ENCODE measurements at places on chromosomes 3 and 15.

GRCh38 chr15:90099868-90100831 is 2.1 kb downstream of the IDH2 start:
- peak; percentile 52 for DNase-seq

DNA sequence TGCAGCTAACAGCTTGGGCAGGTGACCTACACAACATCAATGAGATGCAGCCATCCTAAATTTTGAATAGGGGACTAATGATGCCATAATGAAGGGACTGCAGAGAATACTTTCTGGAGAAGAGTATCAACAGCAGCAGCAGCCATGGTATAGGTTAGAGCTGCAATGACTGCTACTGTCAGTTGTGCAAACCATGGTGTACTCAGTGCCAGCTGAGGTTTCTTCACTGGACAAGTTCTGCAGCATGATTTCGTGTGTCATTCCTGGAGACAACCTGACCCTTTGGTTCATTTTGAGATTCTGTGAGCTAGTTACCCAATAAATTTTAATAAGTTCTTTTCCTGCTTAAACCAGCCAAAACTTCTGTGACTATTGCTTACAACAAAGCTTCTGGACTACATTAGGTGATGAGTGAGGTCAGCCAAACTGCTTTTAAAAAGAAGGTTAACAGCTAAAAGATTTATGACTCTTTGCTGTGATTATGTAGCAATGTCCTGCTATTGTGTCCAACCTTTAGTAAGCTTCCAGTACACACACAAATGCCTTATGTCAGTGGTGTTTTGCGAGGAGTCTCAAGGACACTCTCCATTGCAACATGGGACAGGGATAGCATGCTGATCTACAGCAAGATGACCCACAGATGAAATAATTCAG is 4.8 kb upstream of the DAZL start:
- DNase-seq: peak; percentile 9

- peak; percentile 29 for DNase-seq
Measured at GRCh38 chr3:188889054-188889491, 282.7 kb upstream of the TPRG1 start.

DNA sequence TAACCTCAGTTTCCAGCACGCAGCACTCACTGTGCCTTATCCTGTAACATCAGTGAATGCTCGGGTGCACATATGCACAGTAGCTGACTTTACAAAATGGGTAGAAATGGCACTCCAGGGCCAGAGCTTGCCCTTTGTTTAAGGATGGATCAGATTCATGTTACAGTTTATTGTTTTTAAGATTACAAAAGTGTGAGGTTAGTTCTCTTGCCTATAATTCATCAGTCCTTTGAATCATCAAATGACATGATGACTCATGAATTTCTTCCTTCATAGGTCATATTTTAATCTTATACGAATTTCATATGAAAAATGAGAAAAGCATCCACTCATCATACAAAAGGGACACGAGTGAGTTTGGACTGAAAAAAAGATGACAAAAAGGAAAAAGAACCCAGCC is 545.3 kb downstream of the GBE1 start:
- DNase-seq: peak; percentile 82

DNA sequence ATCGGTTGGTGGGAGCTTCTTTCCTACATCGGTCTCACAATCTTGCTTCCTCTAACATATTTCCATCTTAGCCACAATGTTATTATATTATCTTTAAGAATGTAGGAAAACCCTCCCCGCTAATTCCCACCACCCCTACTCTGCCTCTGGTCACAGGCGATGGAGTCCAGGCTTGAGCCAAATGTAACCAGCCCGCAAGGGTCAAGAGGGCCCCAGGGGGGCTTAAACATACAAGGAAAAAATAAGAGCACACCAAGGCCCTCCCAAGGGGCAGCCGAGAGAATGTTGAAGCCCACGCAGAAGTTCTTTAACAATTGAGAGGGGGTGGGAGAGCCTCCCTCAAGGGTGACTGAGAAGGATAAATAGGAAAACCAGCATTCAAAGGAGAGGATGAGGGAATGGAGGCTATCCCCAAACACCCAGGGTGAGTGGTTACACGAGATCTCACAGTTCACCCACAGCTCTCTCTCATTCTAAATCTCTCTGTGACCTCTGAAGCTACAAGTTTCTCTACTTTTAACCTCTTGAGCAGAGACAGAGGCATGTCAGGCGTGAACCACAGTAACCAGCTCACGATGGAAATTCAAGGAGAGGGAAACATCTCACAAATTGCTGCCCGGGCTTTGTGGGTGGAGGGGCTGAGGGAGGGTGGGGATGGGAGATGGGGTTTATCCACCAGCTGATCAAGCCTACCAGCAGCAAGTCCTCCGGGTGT is 31.4 kb upstream of the UACA start:
- DNase-seq: peak; percentile 63

GRCh38 chr3:46959161-46959511 is 17.4 kb downstream of the CCDC12 start:
- no peak for DNase-seq

- DNase-seq: no peak
Measured at GRCh38 chr3:124993466-124993865, 58.9 kb upstream of the MUC13 start.

GRCh38 chr3:125280668-125281361 is 68.3 kb upstream of the SLC12A8 start:
- DNase-seq: peak; percentile 84

GRCh38 chr3:122497425-122497824 is 17.3 kb downstream of the KPNA1 start:
- DNase-seq: peak; percentile 90

DNA sequence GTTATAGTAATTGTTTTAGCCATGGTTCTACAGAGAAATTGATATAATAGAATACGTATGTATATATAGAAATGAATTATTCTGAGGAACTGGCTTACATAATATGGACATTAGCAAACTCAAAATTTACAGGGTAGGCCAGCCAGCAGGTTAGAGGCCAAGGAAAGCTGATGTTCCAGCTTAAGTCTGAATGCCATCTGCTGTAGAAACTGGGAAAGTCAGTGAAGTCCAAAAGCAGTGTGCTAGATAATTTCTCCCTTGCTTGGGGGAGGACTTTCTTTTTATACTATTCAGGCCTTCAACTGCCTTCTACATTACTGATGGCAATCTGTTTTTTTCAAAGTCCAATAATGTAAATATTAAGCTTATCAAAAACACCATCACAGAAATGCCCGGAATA is 1174.7 kb downstream of the ZPLD1 start:
- DNase-seq: no peak

- DNase-seq: no peak
Measured at GRCh38 chr3:11570789-11571495, 72.8 kb downstream of the VGLL4 start.

GRCh38 chr15:38560456-38560926 is 4.1 kb downstream of the RASGRP1 start:
- no peak for DNase-seq

GRCh38 chr3:185658504-185658912 is 72.4 kb downstream of the SENP2 start:
- DNase-seq: peak; percentile 98

- no peak for DNase-seq
Measured at GRCh38 chr3:135023996-135024658, 229.1 kb downstream of the EPHB1 start.

DNA sequence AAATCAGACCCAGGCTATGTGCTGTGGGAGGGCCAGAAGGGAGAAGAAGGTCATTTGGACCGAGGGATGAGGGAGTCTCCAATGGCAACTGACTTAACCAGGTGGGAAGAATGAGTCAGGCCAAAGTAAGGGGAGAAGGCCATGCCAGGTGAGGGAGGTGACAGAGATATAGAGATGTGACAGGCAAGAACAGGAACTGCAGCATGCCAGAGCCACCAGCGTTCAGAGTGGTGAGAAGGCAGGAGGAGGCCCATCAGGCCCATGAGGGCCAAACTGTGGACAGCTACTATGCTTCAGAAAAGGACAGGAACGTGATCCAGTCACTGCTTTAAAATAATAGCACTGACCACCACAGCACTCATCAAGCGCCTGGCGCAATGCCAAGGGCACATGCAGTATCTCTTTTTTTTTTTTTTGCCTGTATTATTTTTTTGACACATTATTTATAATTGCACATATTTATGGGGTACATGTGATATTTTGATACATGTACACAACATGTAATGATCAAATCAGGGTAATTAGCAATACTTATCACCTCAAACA is 154.3 kb upstream of the IGF1R start:
- DNase-seq: no peak

- DNase-seq: no peak
Measured at GRCh38 chr3:27200721-27201489, 168.3 kb downstream of the NEK10 start.

DNA sequence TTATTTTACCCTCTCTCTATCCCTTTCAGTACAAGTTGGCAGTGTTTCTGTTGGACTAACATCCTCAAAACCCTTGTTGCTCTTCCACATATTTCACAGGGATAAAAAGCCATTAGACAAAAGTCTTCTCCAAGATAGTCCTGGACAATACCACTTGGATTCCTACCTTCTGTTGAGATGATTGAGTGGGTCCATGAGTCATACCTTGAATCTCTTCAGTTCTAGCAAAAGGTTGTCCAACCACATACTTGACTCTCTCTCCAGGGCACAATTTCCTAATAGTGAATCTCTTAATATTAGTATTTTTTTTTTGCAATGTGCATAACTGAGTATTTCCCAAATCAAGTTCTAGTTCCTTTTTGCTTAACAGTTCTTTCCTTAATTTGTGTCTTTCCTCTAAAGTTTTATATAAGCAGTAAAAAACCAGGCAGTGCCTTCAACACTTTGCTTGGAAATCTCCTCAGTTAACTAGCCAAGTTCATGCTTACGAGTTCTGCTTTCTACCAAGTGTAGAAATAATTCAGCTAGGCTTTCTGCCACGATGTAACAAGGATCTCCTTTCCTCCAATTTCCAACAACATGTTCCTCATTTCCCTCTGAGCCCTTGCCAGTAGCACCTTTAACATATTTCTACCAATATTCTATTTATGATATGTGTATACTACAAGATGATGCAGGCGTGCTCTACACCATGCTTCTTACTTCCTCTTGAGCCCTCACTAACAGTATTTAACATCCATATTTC is 68.3 kb upstream of the NEO1 start:
- DNase-seq: peak; percentile 37

DNA sequence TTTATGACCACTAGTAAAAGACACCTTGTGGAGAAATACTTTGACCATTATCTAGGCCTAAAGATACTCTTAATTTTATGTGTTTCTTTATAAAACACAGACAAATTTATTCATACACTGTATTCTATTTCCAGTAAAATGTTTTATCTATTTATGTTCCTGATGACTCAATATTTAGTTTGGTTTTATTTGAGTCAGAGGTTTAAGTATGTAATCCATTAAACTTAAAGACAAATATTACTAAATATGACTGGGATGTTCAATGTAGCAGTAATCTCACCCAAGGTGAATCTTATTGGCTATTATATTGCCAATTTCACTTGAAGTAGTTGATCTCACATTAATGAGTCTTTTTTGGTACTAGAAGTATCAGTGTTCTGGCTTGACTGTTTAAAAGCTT is 799.7 kb downstream of the CADM2 start:
- DNase-seq: no peak

DNA sequence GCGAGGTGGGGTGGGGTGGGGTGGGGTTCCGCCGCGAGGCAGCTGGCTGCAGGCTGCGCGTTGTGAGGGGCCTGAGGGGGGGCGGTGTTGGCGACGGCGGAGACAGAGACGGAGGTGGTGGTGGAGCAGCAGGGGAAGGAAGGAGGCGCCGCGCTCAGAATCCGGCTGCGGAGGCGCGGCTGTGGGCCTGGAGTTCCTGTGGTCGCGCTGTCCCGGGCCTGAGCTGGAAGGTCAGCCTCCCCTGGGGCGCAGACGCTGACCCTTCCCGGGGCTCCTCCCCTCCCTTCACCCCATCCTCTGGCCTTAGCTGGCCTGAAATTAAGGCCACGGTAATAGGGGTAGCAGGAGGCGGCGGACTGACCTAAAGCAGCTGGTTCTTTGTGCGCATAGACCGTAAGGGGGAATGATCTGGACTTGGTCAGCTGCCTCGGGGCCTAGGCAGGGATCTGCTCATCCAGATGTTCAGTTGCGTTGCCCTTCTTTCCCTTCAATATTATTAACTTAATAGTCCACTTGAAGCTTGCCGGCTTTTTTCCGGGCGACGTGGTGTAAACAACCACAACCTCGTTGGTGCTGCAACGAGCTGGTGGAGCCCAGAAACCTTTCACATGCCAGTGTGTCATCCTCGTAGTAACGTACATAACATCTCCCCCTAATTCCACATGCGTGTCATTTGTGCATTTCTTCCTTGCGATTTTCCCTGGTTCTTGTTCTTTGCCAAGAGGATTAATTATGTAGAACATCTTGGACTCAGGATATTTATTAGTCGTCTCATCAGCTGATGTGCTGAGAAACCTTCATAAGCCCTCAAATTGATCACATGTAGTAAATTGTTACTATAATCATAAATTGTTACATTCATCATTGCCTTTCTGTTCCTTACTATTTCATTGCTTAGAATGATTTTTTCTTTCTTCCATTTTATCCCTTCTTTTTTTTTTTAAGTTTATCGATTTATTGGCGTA is 626 bp downstream of the SEC62 start:
- peak; percentile 31 for DNase-seq

DNA sequence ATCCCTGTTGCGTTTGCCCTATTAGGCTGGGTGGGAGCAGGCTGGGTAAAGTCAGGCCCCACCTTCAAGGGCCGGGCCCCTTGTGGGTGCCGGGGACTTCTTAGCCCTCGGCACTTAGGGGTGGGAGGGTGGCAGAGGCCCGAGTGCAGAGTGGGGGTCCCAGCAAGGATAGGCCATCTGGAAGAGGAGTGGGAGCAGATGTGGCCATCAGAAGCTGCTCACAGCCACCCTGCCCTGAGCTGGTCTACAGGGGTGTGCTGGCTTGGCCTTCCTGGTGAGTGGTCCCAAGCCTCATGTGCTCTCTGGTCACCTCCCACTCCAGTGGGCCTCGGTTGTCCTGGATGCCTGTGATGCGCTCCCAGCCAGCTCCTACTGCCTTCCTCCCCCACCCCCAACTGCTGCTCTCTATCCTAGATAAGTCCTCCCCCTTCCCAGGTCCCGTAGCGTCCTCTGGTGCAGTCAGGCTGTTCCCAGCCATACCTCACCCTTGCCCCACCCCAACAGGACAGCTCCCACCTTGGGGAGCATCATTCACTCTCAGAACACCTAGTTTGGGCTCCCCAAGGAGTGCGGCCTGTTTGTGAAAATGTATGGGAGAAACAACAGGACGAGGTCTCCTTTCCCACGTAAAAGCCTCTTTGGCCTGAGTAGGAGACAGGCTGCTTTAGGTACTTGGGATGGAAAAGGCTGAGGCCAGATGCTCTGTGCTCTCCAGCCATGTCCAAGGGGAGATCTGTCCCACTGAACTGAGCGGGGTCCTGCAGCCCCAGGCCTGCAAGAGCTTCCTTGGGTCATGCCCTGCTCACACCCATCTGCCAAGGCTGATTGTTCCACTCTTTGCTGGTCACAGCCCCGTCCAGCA is 24.9 kb upstream of the PLXNA1 start:
- DNase-seq: no peak

GRCh38 chr3:45558431-45558830 is 36.1 kb upstream of the LIMD1 start:
- DNase-seq: no peak

GRCh38 chr3:48952510-48953118 is 34.0 kb downstream of the ARIH2 start:
- no peak for DNase-seq

GRCh38 chr15:66023311-66023972 is 154.2 kb downstream of the RAB11A start:
- no peak for DNase-seq
